ENCODE measurements at places on chromosomes 16 and 17. TPM values are rescaled to one million over a fixed set of nuclear protein-coding genes. Genes with fewer than 3 reads are reported as not detected.

The HOXB8 gene
- total RNA-seq, result not detected

The NOL3 gene
- total RNA-seq, result 51.1 TPM

The MRPS23 gene
- 13.7 TPM for total RNA-seq

The TEKT1 gene
- not detected for total RNA-seq

The CCDC200 gene
- not detected for total RNA-seq

The MRPL27 gene
- 31.3 TPM for total RNA-seq

The TRAPPC2L gene
- total RNA-seq, result 7.6 TPM

The UNC13D gene
- 21.8 TPM for total RNA-seq

The SGCA gene
- 1.3 TPM for total RNA-seq
